Placental epithelial cell (primary cell): ENCODE measurements at places on chromosomes 4 and X. TPM values are rescaled to one million over a fixed set of nuclear protein-coding genes. Genes with fewer than 3 reads are reported as not detected.

Gene FGF5
- under 0.01 TPM in 1 of 2 replicates, not detected in the other for total RNA-seq

Gene TMSB15A
- 1.6 and 6.0 TPM in 2 replicates for total RNA-seq

Gene ANOS1
- 2.4 and 7.6 TPM in 2 replicates for total RNA-seq

Gene SOX3
- not detected in 2 replicates for total RNA-seq

Gene TRIM75
- not detected in 2 replicates for total RNA-seq

Gene ZDHHC15
- total RNA-seq: not detected in 2 replicates

Gene RPA4
- 0.65 and 2.0 TPM in 2 replicates for total RNA-seq

Gene PDE5A
- total RNA-seq: 8.5 and 11.4 TPM in 2 replicates

Gene SHROOM2
- 17.7 and 28.8 TPM in 2 replicates for total RNA-seq

Gene MAGEB1
- total RNA-seq: not detected in 2 replicates

Gene DAPP1
- 71.1 and 96.5 TPM in 2 replicates for total RNA-seq

Gene MAGEA9B
- total RNA-seq: not detected in 2 replicates

Gene TSC22D3
- 64.2 and 97.0 TPM in 2 replicates for total RNA-seq

Gene UGT2B11
- not detected in 2 replicates for total RNA-seq

Gene GUCY1A1
- total RNA-seq: 106 and 171 TPM in 2 replicates

Gene GPRASP2
- 8.0 and 11.4 TPM in 2 replicates for total RNA-seq

Gene ADRA2C
- 0.22 and 0.39 TPM in 2 replicates for total RNA-seq

Gene YIPF7
- total RNA-seq: not detected in 2 replicates

Gene DSPP
- not detected in 2 replicates for total RNA-seq

Gene PRRG3
- not detected in 2 replicates for total RNA-seq

Gene AR
- under 0.01 TPM in 1 of 2 replicates, not detected in the other for total RNA-seq

Gene SOWAHB
- total RNA-seq: 2.4 and 11.4 TPM in 2 replicates

Gene FATE1
- not detected in 2 replicates for total RNA-seq

Gene UGT2B28
- total RNA-seq: not detected in 2 replicates

Gene ANAPC10
- 16.6 and 18.5 TPM in 2 replicates for total RNA-seq

Gene ATP6AP1
- 76.7 and 89.1 TPM in 2 replicates for total RNA-seq

Gene PCSK1N
- total RNA-seq: 13.1 and 27.1 TPM in 2 replicates

Gene CAPN6
- 4.3 and 9.9 TPM in 2 replicates for total RNA-seq

Gene HTT
- 58.1 and 60.4 TPM in 2 replicates for total RNA-seq

Gene SOD3
- 0.65 and 2.4 TPM in 2 replicates for total RNA-seq

Gene PNMA3
- not detected in 2 replicates for total RNA-seq

Gene OTC
- total RNA-seq: not detected in 2 replicates

Gene RPS6KA6
- 7.9 and 11.2 TPM in 2 replicates for total RNA-seq

Gene XPNPEP2
- total RNA-seq: 0.43 and 5.1 TPM in 2 replicates

Gene SPANXB1
- not detected in 2 replicates for total RNA-seq

Gene MAGEA11
- total RNA-seq: not detected in 2 replicates

Gene CNOT6L
- total RNA-seq: 16.4 and 17.3 TPM in 2 replicates

Gene ARX
- not detected in 2 replicates for total RNA-seq
